Activated naive CD4-positive, alpha-beta T cell (primary cell): ENCODE measurements at places on chromosomes 5 and 9.

DNA sequence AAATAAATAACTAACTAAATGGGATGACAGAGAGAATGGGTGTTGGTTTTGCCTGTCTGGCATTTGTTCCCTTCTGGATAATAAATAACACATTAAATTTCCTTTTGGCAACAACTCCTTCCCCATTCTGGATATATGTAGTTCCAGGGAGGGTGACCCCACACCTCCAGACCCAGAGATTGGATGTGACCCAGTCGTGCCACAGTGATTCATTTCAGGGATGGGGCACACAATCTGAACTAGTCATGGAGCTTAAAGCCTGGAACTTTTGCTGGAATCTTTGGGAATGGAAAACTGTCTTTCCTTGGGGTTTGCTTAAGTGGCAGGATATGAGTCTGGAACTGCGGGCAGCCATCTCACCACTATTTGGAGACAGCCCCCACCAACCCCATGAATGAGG, 11.3 kb downstream of the KLF9 start:
- DNase-seq = no peak

GRCh38 chr5:124060011-124060410, 548.0 kb downstream of the CSNK1G3 start:
- DNase-seq = no peak

DNA sequence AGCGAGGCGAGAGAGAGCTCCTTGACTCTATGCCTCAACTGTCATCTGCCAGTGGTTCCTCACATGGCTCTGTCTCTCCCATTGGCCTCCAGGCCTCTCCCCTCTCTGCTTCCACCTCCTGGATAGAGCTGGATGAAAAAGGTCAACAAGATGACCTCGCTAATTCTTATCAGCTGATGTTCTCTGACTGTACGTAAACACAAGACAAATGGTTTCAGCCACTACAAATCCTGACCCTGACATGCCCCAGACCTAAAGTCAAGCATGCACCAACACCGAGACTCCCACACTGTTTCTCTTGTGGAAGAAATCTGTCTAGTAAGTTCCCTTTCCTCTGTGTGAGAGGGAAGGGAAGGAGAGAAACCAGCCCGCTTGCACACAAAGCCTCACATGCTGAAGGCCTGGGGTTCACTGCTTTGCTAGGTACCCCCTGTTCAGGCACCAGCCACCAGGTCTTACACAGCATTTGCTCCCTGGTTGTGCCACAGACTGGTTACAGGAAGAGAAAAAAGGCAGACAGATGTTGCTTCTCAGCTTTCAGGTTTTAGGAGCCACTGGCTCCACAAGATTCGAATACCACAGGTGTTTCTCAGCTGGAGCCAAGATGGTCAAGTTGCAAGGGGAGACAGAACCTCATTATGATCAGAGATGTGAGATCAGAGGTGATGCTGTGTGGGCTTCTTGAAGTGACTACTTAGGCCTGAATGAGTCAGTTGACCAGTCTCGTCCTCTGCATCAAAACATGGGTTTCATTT, 592.5 kb downstream of the CCDC171 start:
- DNase-seq = no peak

GRCh38 chr9:70111641-70112236, 68.1 kb downstream of the MAMDC2 start:
- DNase-seq = no peak

- DNase-seq = no peak
Measured at GRCh38 chr9:131817627-131818026, 77.8 kb upstream of the RAPGEF1 start.

DNA sequence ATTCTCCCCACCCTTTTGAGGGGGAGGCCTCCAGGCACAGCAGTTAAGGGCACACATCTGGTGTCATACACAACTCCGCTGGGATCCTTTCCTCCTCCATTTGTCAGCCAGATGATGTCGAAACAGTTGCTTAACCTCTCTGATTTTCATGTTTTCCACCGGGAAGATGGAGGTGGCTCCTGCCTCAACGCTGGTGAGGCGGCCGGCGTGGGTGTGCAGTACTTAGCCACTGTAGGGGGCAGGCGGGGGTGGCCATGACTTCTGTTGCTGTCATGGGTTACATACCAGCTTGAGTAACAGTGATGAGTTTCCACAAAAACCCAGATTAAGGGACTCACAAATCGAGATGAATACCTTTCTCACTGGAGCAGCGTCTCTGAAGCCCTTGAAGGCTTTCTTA, 63.1 kb upstream of the EPB41L4B start:
- no peak for DNase-seq

GRCh38 chr5:97019435-97020117, 83.7 kb downstream of the LNPEP start:
- DNase-seq = no peak

- DNase-seq = no peak
Measured at GRCh38 chr5:149834246-149834855, 104.2 kb downstream of the PPARGC1B start.

DNA sequence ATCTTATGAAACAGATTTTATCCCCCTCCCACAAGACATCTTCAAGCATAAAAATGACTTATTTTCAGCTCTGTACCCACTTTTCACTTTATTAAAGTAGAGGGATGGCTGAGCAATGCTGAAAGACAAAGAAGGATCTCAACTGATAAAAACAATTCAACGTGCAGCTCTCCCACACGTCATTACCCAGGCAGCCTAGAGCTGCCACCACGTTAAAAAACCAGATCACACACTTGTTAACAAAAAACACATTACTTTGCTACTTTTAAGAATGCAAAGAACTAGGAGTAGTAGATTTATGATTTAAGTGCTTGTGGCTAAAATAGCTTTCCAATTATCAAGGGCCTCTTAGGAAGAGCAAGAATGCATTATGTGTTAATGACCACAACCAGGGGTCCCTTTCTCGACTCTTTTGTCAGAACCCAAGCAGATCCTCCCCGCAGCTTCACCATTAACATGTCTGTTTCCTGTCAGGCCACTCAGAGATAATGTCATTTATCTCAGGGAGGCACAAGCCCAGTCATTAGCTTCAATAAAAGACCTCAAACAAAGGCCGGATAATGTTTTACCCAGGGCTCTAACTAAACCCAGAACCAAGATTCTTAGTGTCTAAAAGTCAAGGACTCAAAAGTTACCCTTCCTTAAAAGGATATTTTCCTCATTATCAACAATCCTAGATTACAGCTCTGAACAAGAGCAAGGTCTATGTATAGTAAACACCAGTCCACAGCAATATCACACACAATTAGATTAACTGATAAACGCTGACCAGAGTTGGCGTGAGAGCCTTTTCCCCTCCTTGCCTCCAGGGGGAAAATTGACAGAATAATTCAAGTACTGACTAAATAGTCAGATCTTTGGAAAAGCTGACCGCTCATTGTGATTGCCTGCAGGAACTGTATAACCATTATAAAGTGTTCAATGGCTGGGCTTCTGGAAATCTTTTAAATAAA, 7.5 kb downstream of the ZNF608 start:
- DNase-seq = no peak

DNA sequence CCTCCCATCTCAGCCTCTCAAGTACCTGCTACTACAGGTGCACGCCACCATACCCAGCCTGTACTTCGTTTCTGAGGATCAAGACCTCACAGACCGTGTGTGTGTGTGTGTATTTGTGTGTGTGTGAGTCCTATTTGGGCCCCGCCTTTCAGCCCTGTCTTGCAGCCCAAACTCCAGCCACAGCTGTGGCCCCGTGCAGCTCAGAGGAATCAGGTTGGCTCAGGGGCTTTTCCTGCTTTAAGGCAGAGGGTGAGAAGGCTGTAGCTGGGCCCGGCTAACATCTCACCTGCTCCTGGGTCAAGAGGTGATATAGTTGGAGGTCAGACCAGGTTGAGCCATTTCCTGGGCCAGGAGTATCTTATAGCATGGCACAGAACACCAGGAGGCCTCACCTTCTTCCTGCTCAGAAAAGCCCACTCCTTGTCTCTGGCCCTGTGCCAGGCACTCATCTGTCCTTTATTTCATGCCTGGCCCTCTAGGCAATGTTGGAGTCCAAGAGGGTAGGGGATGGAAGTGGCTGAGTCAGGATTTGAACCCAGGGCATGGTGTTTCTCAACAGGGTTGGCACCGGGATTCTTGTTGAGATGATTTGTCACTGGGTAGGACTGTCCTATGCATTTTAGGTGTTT, 1.6 kb upstream of the PHYKPL start:
- no peak for DNase-seq

GRCh38 chr9:135463140-135463539, 16.4 kb upstream of the PPP1R26 start:
- no peak for DNase-seq

DNA sequence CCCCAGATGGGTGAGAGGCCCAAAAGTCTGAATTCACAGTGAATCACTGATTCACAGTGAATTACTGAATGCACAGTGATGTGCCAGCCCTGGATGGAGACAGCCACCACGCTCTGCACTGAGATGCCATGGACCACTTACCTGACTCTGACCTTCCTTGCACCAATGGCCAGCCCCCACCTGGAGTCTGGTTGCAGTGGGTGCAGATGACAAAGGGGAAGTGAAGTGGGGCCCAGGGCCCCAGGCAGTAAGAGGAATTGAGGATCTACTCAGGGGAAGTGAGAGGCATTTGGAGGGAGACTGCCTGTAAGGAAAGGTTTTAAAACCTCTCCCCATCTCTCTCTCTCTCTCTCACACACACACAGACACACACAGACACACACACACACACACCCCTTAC, 412.1 kb downstream of the CYLC2 start:
- DNase-seq = no peak

- DNase-seq = no peak
Measured at GRCh38 chr5:98416541-98416940, 356.9 kb upstream of the RGMB start.

DNA sequence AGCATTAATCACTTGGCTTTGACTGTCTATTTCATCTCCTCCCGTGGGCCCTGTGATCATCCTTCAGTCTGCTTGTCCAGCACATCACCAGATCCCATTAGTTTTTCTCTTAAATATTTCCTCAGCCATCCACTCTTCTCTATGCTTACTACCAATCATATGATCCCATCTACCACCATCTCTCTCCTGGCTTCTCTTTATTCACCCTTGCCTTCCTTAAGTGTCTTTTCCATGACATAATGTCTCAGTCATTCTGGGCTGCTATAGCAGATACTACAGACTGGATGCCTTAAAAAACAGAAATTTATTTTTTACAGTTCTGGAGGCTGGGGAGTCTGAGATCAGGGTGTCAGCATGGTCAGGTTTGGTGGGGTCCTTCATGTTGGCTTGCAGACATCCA, 208.4 kb upstream of the PPP1R2B start:
- DNase-seq = no peak

- DNase-seq = no peak
Measured at GRCh38 chr5:9013147-9013546, 532.7 kb downstream of the SEMA5A start.

GRCh38 chr5:103703617-103704016, 141.0 kb upstream of the NUDT12 start:
- no peak for DNase-seq

GRCh38 chr9:87770616-87771315, 44.8 kb downstream of the CTSL start:
- DNase-seq = no peak

GRCh38 chr5:3862906-3863305, 267.3 kb downstream of the IRX1 start:
- DNase-seq = no peak

GRCh38 chr9:104092875-104093600, 1.1 kb upstream of the SMC2 start:
- no peak for DNase-seq

- DNase-seq = no peak
Measured at GRCh38 chr5:10599862-10600284, 36.0 kb downstream of the ANKRD33B start.

GRCh38 chr5:74373076-74373475, 267.5 kb downstream of the ENC1 start:
- DNase-seq = no peak

DNA sequence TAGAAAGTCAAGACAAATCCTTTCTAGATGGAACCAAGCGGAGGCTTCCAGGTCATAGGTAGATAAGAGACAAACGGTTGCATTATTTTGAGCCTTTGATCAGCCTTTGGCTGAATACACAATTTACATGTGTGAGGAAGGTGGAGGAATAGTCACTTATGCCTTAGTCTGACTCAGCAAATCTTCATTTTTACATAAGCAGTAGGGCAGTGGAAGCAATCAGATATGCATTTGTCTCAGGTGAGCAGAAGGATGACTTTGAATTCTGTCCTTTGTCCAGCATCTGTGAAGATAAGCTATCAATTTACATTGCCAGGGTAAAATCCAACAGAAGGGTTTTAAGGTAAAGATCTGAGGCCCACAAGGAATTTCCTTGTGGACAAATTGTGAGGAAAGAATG, 23.8 kb downstream of the TUSC1 start:
- DNase-seq = no peak

DNA sequence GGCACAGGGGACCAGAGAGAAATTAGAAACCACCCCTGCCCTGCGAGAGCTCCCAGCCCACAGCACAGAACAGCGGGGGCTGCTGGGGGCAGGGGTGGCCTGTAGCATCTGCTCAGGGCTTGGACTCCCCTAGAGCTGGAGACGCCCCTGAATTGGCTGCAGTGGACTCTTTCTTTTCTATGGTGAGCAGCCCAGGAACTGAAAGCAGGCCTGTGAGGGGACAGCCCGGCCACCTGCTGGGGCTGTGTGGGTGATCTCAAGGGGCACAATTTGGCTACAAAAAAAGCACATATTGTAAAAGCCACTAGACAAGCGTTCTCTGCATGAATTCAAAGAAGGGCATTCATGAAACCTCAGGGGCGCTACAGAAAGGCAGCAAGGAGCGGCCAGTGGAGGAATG, 57.5 kb upstream of the ICE1 start:
- no peak for DNase-seq

- no peak for DNase-seq
Measured at GRCh38 chr9:131740898-131741297, 1.0 kb upstream of the RAPGEF1 start.

DNA sequence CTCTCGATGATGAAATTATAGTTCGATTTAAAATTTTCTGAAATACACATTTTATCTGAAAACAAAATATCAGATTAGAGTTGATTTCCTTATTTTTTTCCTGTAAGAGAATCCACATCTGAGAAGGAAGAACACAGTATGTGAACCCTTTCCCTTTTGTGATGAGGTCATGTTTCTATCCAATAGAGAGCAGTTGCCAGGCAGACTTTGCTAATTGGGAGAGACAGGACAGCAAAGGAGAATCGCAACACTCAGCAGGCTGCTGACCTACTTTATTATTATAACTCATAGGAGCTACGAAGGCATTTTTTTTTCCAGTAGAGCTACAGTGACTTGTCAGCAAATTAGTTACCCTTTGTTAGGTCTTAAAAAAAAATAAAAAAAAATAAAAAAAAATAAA, 242.1 kb downstream of the HCN1 start:
- no peak for DNase-seq

DNA sequence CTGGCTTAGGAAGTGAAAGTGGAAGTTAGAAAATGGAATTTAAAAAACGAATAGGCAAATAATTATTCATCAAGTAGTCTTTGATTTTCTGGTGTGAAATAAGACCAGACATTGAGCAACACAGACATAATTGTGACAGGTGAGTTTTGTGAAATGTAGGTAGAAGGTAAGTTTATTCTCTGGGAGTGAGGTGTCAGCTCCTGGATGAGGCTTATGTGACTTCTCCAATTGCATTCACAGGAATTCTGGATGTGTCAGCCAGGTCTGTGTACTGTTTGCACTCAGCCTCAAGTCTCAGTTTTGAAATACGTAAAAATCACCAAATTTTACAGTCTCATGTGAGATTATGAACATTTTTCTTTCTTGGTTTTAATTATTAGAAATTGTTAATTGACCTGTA, 537.6 kb downstream of the CETN3 start:
- no peak for DNase-seq

GRCh38 chr9:115357821-115358220, 239.9 kb upstream of the TNC start:
- DNase-seq = no peak
